ENCODE measurements at places on chromosomes 11 and 22. TPM values are rescaled to one million over a fixed set of nuclear protein-coding genes. Genes with fewer than 3 reads are reported as not detected.

DNA sequence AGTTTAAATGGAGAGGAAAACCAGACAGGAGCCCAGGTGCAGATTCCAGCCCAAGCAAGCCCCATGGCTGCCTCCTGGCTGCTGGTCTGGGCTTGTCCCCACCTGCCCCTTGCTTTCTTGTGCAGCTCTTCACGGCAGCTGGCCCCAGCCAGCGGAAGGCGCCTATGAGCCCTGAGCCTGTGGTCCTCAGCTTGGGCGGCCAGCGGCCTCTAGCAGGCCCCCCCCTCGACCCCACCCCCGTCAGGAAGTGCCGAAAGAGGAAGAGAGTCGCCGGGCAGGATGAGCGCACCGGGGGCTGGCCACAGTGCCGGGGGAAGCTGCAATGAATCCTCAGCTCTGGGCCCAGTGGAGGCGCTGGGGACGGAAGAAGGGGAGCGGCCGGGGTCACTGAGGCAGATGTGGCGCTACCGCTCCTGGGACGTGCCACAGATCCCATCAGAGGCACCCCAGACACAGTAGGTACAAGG lies 2.1 kb upstream of the DGKZ start:
- DNase-seq: no peak

- no peak for DNase-seq
Observed at GRCh38 chr11:110762590-110762989, 50.4 kb upstream of the ARHGAP20 start.

- DNase-seq: no peak
Observed at GRCh38 chr11:76493626-76494539, 49.1 kb downstream of the EMSY start.

DNA sequence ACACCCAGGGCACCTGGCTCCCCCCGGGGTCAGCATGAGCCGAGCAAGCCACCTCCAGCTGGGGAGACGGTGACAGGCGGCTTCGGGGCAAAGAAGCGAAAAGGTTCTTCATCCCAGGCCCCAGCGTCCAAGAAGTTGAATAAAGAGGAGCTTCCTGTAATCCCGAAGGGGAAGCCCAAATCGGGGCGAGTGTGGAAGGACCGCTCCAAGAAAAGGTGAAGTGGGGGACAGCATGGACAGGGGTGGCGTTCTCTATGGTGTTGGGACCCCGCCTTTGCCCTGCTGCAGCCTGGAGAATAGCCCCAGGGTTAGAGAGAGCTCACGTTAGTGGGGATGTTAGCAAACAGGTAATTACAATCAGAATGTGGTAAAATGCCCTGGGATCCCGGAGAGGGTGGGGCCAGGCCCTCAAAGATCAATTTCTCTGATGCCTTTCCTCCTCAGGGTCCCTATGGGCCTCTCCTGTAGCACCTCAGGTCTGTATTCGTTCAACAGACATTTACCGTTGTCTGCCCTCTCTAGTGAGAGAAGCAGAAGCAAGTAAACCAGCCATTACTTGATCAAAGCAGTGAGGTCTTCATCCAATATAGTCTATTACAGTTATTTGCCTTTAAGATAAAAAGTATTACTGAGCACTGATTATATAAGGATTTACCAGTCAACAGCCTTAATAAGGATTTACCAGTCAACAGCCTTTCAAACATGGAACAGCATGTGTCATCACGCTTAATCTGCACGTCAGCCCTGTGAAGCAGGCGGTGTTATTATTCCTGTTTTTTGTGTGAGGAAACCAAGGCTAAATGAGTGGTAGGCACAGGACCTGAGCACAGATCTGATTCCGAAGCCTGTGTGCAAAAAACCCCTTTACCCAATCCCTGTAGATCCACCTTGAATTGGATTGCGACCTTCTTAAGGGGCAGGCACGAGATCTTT lies 1.0 kb downstream of the CCDC86 start:
- DNase-seq: no peak

- peak; percentile 95 for DNase-seq
Observed at GRCh38 chr22:38753948-38754750, 1.6 kb downstream of the SUN2 start.

DNA sequence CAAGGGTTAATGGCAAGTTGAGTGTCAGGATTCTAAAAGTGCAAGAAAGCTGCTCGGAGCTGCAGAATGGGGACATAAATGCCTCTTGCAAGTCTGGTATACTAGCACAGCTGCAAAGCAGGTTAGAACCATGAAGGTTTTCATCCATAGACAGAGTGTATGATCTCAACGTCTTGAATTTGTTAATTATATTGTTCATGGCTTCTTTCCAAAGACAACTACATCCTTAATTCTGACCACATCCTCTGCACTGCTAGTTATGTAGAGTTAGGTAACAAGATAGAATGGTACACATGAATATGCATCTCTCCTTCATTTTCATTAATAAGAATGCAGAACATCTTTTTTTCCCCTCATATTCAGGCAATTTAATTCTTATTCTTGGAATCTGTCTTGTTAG lies 34.2 kb downstream of the EXPH5 start:
- DNase-seq: no peak

The SCGB2A2 gene
- total RNA-seq: not detected
